LHCN-M2 (cell line): ENCODE measurements at places on chromosomes 4 and X.

DNA sequence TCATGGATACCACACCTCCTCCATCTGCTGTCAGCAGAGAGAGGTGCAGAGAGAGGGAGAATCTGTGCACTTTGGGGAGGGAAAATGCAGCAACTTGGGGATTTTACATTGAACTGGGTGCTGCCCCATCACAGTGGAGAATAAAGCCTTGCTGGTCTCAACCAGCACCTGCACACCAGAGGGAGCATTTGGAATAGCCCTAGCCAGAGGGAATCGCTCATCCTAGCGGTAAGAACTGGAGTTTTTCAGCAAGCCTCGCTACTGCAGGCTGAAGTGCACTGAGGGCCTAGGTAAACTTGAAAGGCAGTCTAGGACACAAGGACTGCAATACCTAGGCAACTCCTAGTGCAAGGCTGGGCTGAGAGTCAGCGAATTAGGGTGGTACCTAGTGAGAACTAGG lies 148.7 kb downstream of the KDR start:
- DNase-seq: no peak

- DNase-seq: no peak
Measured at GRCh38 chrX:37755025-37755424, 24.8 kb upstream of the CYBB start.

- peak; percentile 64 for DNase-seq
Measured at GRCh38 chrX:53265771-53266574, 15.4 kb downstream of the IQSEC2 start.

- DNase-seq: no peak
Measured at GRCh38 chrX:134023851-134024281, 38.5 kb upstream of the GPC3 start.

DNA sequence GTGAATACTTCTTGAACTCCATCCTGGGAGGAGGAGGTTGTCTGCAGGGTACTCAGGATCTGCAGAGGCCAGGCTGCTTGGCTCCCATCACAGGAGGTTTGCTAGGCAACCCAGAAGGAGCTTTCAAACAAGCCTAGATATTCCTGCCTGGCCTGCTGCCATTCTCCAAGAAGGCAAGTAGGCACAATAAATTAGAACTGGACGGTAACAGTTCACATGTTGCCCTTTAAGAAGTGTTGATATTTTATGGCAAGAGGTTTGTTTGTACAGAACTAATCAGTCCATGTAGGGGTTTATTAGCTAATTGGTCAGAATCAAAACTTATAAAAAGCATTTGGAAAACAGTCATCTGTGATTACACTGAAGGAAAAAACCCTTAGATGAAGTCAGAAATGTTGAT lies 39.3 kb downstream of the SYNPO2 start:
- no peak for DNase-seq

DNA sequence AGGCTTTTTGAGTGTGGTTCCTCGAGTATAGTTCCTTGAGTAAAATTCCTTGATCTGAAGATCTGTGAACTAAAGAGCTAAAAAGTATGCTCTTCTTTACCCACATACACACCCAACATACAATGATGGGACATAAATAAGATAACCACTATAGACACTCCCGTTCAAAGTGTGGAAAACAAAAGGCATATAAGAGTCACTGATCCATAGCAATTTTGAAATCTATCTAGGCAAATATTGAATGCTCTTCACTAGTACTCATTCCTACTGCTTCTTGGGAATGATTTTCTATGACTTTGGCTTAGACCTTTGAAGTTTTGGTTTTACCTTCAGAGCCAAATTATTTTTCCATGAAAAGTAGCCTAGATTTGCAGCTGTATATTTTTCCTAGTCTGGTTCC lies 26.4 kb downstream of the PITX2 start:
- DNase-seq: no peak

GRCh38 chr4:67436742-67437141 lies 108.6 kb downstream of the CENPC start:
- DNase-seq: peak; percentile 3

- DNase-seq: no peak
Measured at GRCh38 chrX:25663701-25664100, 474.4 kb upstream of the MAGEB18 start.

DNA sequence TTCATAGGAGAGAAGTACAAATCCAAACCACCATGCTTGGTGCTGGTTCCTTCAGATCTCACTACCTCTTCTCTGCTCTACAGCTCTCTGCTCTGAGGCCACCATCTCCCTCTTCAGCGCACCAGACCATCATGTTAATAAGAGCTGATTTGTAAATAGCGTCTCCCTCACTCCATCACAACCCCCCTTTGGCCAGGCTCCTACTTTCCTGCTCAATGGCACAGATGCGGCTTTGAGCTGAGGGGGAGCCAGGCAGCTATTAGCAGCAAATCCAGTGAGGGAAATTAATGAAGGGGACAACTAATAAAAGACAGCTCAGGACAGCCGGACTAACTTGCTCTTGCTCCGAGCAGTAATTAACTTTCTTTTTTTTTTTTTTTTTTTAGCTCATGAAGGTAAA lies 13.1 kb downstream of the NEUROG2 start:
- no peak for DNase-seq

DNA sequence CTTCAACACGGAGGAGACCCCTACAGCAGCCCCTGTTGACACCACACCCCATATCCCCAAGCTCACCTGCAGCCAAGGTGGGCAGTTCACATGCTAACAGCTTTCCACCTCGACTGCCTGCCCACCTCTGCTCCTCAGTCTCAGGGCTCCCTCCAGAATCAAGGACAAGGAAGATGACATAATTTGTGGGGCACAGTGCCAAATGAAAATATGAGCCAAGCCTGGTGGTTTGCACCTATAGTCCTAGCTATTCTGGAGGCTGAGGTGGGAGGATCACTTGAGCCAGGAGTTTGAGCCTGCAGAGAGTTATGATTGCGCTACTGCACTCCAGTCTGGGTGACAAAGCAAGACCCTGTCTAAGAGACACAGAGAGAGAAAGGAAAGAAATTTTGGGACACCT lies 516.3 kb downstream of the BCOR start:
- no peak for DNase-seq

GRCh38 chr4:132065940-132066495 lies 1083.1 kb upstream of the PCDH10 start:
- no peak for DNase-seq

DNA sequence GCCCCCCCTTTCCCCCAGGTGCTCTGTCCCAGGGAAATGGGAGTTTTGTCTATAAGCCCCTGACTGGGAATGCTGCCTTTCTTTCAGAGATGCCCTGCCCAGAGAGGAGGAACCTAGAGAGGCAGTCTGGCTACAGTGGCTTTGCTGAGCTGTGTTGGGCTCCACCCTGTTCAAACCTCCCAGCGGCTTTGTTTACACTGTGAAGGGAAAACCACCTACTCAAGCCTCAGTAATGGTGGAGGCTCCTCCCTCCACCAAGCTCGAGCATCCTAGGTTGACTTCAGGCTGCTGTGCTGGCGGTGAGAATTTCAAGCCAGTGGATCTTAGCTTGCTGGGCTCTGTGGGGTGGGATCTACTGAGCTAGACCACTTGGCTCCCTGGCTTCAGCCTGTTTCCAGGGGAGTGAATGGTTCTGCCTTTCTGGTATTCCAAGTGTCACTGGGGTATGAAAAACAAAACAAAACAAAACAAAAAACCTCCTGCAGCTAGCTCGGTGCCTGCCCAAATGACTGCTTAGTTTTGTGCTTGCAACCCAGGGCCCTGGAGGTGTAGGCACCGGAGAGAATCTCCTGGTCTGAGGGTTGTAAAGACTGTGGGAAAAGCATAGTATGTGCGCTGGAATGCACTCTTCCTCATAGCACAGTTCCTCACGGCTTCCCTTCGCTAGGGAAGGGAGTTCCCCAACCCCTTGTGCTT lies 41.7 kb downstream of the ITM2A start:
- no peak for DNase-seq

DNA sequence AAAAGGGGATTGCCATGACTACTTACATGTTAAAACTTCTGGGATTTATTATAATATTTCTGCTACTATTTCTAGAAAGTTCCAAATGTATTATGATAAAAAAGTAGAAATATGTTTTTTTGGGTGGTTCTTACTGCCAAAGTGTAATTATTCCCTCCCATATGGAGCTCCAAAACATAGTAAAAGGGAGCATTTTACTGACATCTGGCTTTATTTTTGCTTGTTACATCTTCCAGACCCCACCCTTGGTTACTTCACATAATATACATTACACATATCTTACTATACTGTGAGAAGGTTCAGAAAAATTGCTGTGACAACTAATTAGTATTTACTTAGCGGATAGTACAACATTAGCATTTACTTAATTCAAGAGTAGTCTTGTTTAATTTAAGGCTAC lies 205.1 kb upstream of the TLL1 start:
- DNase-seq: no peak

DNA sequence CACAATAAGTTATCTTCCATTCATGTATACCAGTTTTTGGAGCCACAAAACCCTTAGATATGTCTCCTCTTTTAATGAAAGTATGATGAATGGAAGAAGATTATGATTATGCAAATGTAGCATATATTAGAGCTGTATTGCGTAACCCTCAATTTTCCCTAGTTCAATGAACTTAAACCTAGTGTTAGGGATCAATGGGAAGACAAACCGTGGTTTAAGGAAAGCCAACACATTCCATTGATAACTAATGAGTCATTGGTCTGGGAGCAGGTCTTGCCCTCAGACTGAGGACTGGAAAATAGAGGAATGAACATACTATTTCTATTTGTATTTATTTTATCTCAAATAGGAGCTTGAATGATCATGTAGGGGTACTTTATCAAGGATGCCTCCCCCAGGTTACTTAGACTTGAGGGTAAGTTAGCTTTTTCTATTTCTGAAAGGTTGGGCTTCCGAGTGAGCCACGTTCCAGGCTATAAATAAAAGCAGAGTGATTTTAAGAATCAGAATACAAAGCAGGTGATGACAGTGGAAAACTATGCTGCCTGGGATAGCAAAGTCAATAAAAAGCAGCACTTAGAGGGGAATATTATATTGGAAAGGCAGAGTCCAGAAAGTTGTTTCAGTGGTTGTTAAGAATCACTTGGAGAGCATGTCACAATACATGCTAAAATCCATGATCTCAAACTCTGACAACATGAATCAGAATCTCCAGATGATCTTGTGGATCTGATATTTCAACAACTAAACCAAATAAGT lies 356.0 kb downstream of the ADAM29 start:
- peak; percentile 20 for DNase-seq

GRCh38 chr4:76257824-76258223 lies 6.3 kb downstream of the FAM47E start:
- DNase-seq: no peak

GRCh38 chr4:31807036-31807435 lies 1086.9 kb downstream of the PCDH7 start:
- DNase-seq: no peak

GRCh38 chr4:44738615-44739014 lies 12.3 kb upstream of the GNPDA2 start:
- no peak for DNase-seq

DNA sequence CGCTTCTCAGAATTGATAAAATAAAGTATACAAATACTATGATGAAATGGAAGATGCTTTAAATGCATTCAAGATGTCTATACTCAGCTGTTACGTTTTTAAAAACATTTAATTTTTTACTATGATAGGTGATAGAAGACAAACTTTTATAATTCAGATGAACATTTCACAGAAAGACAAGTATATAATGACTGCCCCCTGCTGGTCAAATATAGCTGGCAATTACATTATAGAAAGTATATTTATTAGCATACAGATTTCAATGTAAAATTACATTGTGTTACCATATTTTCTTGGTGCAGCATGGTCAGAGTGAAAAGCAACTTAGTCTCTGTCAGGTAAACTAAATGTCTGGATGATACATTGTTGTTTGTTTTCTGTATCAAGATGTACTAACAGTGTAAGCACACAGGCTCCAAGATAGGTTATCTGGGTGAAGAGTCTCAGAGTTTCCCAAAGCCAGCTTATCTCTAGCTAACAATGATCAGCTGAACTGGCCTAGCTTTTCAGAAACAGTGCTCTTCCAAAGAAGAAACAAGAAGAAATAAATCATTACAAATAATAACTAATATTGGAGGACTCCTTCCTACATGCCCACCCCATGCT lies 54.1 kb downstream of the SRPX start:
- DNase-seq: peak; percentile 19

DNA sequence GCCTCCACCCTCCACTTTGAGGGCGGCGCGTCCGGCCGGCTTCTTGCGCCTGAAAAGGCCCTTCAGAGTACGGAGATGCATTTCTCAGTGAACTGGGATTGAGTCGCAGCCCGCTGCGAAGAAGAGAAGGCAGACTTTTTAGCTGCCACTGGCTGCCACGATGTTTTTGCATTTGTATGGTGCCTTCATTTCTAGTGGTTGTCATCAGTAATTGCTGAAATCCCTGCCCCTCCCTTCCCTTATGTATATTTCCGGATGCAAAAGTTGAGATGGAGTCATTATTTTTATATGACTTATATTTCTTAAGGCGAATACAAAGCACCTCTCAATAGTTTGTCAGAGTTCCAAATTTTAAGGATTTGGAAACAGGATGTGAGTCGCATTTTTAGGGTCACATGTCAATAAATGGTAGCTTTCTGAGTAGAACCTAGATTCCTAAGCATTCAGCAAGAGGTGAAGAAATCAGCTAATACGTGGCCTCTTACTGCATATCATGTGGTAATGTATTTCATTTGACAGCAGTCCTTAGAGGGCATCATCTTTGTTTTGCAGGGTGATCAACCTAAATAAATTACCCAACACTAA lies 658 bp downstream of the ATP6AP2 start:
- DNase-seq: peak; percentile 2

DNA sequence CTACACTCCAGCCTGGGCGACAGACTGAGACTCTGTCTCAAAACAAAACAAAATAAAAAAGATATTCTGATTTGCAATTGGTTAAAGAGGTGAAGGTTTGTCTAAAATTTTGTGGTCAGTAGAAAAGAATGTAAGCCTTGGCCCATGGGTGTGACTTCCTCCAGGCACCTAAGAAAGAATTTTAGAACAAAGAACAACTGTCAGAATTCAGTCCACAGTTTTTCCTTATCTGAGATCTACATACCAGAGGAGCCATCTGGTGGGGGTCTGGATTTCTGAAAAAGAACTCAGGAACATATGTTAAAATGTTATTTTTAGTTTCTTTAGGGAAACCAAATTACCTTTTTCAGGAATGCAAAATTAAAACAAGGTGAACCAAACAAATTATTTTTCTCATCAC lies 434.1 kb downstream of the ANKRD50 start:
- DNase-seq: peak; percentile 6

- no peak for DNase-seq
Measured at GRCh38 chr4:1623400-1623799, 60.7 kb downstream of the FAM53A start.

DNA sequence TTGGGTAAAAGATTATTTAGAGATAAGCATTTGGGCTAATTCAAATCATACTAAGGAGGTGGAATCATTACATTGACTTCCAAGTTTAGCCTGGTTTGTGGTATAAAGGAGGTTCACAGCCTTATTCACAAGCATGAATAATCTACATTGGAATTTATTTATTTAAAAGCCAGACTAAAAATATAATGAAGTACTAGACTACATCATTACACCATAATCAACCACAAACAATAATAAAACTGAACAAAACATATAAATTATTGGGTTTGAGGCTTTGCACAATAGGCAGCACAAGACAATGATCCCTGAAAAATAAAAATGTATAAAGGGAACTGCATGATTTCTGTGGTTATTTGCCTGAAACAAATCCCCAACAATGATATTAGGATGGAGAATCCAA lies 314.0 kb downstream of the GBA3 start:
- DNase-seq: peak; percentile 61
